Osteocyte (in vitro differentiated cells): ENCODE measurements at places on chromosomes 5 and 9.

DNA sequence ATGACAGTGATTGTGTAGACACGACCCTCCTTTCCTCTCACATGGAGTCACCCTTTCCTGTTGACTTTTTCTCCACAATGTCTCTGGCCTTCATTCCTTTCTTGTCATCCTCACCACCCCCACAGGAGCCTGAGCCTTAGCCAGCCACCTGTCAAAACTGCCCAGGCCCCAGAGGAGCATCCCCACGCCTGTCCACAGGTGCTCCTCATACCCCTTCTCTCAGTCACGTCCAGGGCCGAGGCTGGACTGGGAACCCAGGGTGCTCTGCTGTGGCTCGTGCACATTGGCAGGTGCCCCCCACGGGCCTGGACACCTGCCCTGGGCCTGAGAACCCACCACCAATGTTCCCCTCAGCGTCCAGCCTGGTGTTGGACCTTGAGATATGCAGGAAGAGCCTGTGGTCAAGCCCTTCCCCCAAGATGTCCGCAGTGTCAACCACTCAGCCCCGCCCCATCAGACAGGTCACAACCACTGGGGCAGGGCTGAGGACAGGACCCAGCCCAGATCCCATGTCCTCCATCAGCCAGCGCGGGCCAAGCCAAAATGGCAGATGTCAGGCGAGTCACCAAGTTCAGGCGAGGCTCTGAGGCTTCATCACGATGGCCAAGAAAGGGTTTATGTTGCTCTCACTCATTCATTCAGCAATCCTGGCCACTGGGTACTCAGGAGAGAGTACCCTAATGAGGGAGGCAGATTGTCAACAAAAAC, 65.8 kb upstream of the STXBP1 start:
- DNase-seq = no peak

DNA sequence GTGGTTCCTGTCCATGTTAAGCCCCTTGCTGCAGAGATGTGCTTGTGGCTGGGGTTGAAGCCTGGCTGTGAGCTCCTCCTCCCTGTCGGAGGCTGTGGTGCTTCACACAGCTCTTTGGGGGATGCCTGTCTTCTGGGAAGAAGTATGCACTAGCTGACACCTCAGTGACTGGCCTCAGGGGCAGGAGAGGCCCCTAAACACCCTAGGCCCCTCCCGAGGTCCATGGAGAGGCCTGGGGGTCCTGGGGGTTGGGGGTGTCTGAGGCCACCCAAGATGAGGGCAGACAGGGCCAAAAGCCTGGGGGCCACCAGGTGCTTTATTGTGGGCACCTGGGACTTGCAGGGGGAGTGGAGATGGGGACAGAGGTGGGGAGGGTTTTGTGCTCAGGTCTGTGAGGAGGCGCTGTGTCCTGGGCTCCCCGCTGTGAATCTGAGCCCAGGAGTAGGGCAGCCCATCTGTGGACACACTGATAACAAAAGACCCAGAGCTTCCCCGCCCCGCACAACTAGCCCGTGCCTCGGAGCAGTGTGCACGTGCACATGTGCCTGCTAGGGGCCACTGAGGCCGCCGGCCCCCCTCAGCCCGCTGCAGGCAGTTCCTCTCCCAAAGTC, 92.0 kb downstream of the PHF2 start:
- peak; percentile 68 for DNase-seq

- no peak for DNase-seq
These were observed 45.2 kb upstream of the FYB1 start for GRCh38 chr5:39264528-39264927.

- no peak for DNase-seq
These were observed 196.5 kb downstream of the ZNF608 start for GRCh38 chr5:124549891-124550436.

DNA sequence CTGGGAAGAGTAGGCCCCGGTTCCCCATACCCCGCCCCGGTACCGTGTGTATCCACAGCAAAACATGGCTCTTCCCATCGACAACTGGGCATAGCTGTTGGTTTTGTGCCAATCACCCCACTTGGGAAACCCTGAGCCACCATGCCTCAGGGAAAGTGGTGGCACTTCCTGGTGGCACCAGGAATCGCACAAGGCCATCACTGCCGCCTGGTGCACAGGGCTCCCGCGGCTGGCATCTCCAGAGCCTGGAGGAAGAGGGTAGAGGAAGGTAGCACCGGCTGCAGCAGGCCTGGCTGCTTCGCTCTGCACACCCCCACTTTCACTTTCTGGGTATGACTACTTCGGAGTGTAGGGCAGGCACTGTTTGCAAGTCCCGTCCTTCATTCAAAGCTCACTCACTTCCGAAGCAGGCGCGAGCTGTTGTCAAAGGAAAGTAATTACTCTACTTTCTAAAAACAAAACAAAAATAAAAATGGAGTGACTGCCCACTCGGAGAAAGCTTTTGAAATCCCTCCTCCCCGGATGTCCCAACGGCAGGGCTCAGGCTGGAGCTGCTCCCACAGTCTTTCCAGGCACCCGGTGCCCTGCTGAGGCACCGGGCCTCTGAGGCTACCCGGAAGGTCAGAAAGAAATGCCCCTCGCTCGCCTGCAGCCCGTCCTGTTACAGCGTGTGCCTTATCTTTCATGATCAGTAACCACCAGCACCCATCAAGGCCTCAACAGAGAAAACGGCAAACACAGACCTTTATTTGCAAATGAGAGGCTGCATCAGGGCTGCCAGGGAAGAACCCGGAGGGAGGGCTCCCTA, 2.0 kb downstream of the BRD3 start:
- DNase-seq = no peak
